ENCODE measurements at places on chromosomes 3 and 15.

GRCh38 chr15:59838900-59839299, 149.8 kb upstream of the BNIP2 start:
- no peak for DNase-seq

- no peak for DNase-seq
These were observed 545.5 kb downstream of the NTRK3 start for GRCh38 chr15:87711026-87711425.

- peak; percentile 40 for DNase-seq
These were observed 19.5 kb downstream of the MESD start for GRCh38 chr15:80970018-80970657.

DNA sequence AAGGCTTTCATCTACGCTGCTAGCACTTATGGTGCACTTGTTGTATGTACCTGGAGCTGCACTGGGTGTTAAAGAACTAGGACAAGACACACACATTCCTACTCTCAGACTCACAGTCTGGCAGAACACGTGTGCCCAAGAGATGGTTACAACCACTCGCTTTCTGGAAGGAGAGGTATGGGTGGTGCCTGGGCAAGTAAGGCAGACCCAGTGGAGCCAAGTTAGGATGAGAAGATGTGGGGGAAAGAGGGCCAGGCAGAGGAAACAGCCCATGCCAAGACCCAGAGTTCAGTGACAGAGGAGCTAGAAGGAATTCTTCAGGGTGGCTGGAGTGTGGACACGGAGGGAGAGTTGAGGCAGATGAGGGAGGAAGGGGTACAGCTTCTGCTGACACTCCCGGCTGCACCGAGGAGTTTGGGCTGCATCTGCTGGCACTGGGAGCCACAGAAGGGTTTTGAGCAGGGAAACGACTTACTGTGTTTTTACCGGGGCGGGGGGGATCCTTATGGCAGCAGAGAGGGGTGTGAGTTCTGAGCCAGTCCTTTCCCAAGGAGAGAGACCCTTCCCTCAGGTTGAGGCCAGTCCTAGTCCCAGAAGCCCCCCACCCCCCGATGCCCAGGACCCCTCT, 59.0 kb downstream of the GRIP2 start:
- no peak for DNase-seq

DNA sequence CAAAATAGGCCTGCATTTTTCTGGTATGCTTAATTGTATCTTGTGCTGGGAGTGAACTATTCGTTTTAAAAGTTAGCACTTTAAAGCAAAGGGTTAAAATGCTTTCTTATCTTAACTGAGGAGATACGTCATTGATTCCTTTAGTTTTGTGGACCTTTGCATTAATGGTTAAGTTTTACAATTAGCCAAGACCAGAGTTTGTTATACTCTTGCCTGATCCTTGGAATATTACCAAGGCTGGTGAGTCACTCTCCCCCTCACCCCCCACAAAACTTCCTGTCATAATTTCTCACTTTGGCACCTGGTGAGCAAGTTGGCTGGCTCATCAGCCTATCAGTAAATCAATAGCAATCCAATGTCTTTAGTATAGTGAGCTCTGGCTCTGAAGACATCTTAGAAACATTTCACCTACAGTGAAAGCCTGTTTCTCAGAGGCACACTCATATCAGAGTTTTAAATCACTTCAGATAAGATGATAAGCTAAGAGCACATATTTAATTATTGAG, 26.7 kb downstream of the SLC2A2 start:
- no peak for DNase-seq
